Fibroblast of lung (primary cell): ENCODE measurements at places on chromosomes 1 and 21. TPM values are rescaled to one million over a fixed set of nuclear protein-coding genes. Genes with fewer than 3 reads are reported as not detected.

The RNF187 gene
- 89.5 and 123 TPM in 2 replicates for total RNA-seq

GRCh38 chr1:15970911-15971310 lies 5.0 kb downstream of the ZBTB17 start:
- no peak overlapping the region for H3K4me3 ChIP-seq
- DNase-seq = no peak
- H3K27me3 ChIP-seq = no peaks in the 10 kb centered on the region

DNA sequence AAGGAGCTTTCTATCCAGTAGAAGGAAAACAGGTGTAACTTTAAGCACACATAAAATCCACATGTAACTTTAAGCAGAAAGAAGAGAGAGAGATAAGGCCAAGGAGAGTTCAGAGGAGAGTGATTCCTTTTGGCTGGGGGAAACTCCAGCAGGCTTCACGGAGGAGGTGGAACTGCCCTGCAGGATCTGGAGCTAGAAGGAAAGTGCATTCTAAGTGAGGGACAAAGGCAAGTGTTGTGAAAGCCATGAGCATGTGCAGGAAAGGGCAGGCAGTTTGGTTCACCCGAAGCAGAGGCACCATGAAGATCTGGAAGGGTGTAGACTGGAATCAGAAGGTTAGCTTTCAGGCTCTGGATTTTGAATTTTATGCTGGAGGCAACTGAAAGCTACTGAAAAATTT lies 46.3 kb downstream of the GADD45A start:
- no peak overlapping the region for H3K4me3 ChIP-seq
- H3K36me3 ChIP-seq = no peaks in the 10 kb centered on the region
- no peak overlapping the region for H3K27ac ChIP-seq
- H3K27me3 ChIP-seq = no peaks in the 10 kb centered on the region
- H3K4me1 ChIP-seq = peaks cover 24% of the 10 kb centered on the region

DNA sequence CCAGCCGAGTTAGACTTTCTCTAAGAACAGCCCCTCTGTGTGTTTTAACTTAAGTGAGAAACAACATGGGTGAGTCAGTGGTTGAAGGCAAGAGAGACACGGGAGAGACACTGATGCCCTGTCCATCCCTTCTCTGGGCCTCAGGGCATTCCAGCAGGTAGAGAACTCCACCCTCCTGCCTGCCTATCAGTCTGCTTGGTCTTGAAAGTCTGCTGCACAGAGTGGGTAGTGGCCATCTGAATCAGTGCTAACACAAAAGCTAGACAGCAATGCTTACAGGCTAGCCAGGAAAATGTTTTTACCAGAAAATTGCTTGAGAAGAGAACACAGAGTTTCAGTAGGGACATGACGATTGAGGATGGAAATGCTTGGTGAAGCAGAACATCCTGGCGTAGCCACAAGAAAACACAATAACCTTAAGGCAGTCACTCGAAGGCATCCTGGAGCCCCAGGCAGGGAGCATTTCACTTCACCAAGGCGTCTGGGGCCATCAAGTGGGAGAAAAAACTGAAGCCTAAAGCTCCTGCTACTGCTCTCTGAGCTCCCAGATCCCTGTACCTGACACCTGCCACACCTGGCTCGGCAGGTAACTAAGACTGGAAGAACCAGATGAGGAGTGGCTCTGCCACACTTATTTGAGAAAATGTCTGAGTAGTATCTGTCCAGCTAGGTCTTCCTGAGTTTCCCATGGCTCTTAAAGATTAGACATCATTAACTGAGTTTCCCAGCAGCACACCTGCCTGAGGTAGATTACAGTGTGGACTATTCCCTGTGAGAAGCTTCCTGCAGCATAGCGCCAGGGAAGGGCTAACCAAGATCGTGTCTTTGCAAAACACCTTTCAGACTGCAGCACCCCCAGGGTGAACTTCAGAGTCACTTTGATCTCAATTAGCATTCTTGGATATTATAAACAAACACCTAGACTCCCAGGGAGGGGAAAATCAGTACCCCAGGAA lies 18.1 kb upstream of the LBR start:
- no peaks in the 10 kb centered on the region for H3K36me3 ChIP-seq
- H3K27ac ChIP-seq = no peak overlapping the region
- H3K27me3 ChIP-seq = no peaks in the 10 kb centered on the region
- H3K4me3 ChIP-seq = no peak overlapping the region

DNA sequence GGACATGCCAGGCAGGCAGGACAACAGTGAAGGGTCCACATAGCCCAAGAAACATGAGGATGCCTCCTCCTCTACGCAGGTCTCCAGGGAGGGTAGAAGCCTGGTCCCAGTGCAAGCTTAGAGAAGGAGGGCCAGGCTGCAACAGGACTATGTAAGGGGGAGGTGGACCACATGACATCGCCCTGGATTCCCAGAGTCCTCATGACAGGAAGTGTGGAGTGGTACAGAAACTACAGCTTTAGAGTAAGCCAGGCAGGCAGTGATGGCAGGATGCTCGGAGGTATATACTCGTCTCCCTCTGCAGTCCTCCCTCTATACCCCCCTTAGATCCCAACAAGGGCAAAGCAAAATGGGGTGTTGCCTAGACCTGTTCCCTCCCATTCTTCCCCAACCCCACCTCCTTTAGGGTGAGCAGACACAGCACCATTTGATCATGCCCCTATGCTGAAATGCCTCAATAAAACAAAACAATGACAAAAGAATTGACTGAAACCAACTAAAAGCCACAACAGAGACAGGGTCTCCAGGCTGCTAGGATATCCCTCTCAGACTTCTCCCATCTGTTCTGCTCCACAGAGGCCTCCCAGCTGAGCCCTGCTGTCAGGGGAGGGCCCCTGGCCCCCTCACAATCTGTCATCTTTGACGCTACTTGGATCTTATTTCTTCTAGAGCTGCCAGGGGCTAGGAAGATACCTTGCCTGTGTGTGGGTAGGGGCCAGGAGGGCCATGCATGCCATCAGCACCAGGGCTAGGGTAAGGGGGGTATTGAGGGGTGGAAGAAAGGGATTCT lies 13.1 kb downstream of the FAM78B start:
- no peak overlapping the region for H3K4me3 ChIP-seq
- no peak for DNase-seq
- no peak overlapping the region for H3K27ac ChIP-seq
- H3K36me3 ChIP-seq = no peaks in the 10 kb centered on the region
- no peaks in the 10 kb centered on the region for H3K4me1 ChIP-seq

The PLPPR4 gene
- total RNA-seq = 1.3 and 7.1 TPM in 2 replicates

DNA sequence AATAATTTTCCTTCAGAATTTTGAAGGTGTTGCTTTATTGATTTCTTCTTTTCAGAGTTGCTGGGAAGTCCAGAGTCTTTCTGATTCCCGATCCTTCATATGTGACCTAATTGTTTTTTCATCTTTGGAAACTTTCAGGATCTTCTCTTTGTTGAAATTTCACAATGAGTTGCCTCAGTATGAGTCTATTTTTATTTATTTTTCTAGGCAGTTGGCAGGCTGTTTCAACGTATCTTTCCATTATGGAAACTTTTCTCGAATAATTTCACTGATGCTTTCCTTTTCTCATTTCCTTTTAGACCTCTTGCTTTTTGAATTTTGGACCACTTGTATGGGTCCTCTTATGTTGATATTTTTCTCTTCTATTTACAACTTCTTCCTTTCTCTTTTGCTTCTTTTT lies 354.3 kb downstream of the TGFB2 start:
- no peak overlapping the region for H3K27ac ChIP-seq
- H3K27me3 ChIP-seq = no peaks in the 10 kb centered on the region
- H3K4me3 ChIP-seq = no peak overlapping the region
- H3K4me1 ChIP-seq = no peaks in the 10 kb centered on the region
- peak; percentile 53 for DNase-seq

DNA sequence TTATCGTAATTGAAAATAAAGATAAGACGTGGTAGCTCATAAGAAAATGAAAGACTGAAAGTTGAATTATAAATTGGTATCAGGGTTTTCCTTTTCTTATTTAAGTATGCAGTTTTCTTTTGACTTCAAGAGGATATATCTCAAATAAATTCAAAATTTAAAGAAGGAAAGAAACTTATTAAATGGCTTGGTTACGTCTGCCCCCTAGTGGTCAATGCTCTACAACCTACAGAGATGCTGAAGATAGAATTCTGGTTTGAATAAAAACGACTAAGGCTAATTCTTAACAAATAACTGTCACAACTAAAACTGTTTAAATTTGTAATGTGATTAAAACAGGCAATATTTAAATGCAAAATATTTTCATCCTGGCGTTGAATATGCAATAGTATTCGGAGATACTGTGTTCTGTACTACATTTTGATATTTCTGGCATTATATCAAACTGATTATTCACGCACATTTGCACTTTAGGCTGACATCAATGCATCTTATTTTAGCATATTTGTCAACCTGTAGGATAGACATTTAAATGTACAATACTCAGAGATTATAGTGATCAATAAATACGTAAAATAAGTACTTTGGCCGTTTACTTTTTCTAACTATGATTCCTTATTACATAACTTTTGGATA lies 26.8 kb downstream of the IFI44 start:
- H3K4me1 ChIP-seq = no peaks in the 10 kb centered on the region
- no peak overlapping the region for H3K27ac ChIP-seq
- H3K4me3 ChIP-seq = no peak overlapping the region
- H3K27me3 ChIP-seq = no peaks in the 10 kb centered on the region
- peak; percentile 86 for DNase-seq

DNA sequence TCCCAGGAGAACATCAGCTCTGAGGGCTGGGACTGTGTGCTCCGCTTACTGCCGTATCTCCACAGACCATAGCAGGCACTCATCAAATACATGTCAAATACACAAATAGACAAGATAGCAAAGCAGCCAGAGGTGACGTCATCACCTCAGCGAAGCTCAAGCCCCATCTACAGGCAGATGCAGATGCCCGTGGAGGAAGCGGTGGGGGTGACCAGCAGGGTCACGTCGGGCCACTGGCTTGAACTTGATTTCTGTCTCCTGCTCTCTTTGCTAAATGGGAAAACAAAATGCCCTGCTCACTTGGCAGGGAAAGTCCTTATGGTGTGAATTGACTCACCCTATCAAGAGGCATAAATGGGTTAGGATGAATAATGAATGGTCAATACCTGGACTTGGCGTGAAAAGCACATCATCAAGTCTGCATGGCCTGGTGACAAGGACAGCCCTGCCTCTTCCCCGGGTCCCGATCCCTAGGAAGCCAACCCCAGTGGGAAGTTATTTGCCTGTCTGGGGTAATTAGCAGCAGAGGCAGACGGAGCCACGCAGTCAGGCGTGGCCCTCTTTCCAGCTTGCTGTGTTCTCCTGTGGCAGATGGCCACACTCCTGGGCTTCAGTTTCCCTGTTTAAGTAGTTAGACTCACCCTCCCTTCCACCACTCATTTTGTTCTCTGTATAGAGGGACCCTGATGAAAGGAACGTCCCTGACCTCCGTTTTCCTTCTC lies 536.0 kb downstream of the NPHP4 start:
- DNase-seq = no peak
- no peaks in the 10 kb centered on the region for H3K27me3 ChIP-seq
- H3K4me1 ChIP-seq = no peaks in the 10 kb centered on the region
- no peak overlapping the region for H3K4me3 ChIP-seq
- H3K36me3 ChIP-seq = no peaks in the 10 kb centered on the region

DNA sequence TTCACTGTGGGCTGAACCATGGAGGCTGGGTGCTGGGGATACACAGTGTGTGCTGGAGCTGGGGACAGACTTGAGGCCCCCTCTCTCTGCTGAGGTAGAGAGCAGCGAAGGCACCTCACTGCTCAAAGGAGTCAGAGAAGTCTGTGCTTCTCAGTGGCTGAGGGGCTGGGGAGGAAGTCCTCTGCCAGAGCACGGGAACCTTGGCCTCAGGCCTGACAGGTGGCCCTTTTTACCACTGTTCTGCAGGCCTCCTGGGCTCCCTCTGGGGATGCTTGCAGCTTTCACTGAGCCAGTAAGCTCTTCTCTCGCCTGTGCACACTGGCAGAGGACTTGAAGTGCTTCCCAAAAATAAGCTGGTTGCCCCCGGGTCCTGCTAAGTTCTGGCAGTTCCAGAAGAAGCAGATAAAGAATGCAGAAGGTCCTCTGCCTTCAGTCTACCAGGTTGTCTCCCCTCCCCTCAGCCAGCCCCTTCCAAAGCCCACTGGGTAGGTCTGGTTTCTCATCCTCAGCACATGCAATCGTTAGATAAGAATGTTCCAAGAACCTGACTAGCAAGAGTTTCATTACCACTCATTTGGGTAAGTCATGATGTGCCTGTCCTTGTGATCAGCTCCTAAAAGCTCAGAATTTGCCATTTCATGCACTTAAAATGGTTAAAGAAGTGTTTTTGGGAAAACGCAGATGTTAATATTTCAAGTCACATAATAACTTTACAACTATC lies 53.9 kb downstream of the TENT5C start:
- H3K27ac ChIP-seq = no peak overlapping the region
- no peaks in the 10 kb centered on the region for H3K36me3 ChIP-seq
- H3K4me3 ChIP-seq = peak overlapping the region; percentile 11
- H3K4me1 ChIP-seq = no peaks in the 10 kb centered on the region

GRCh38 chr1:89721351-89721750 lies 88.4 kb downstream of the LRRC8C start:
- peak; percentile 60 for DNase-seq
- H3K27me3 ChIP-seq = no peaks in the 10 kb centered on the region
- peaks cover 13% of the 10 kb centered on the region for H3K4me1 ChIP-seq
- no peak overlapping the region for H3K27ac ChIP-seq
- H3K4me3 ChIP-seq = no peak overlapping the region

GRCh38 chr1:6239950-6240768 lies 3.8 kb upstream of the HES3 start:
- H3K4me3 ChIP-seq = no peak overlapping the region
- H3K27ac ChIP-seq = no peak overlapping the region
- peak; percentile 41 for DNase-seq
- H3K27me3 ChIP-seq = peaks cover 29% of the 10 kb centered on the region
- no peaks in the 10 kb centered on the region for H3K4me1 ChIP-seq
- H3K36me3 ChIP-seq = no peaks in the 10 kb centered on the region

The POLR3GL gene
- 15.4 and 23.8 TPM in 2 replicates for total RNA-seq

The SERPINC1 gene
- total RNA-seq = under 0.01 TPM in 1 of 2 replicates, not detected in the other

GRCh38 chr1:83508485-83509151 lies 490.3 kb downstream of the TTLL7 start:
- H3K36me3 ChIP-seq = no peaks in the 10 kb centered on the region
- H3K27me3 ChIP-seq = no peaks in the 10 kb centered on the region
- no peak overlapping the region for H3K4me3 ChIP-seq

The APOBEC4 gene
- not detected in 2 replicates for total RNA-seq

- no peaks in the 10 kb centered on the region for H3K36me3 ChIP-seq
- no peak overlapping the region for H3K27ac ChIP-seq
- no peaks in the 10 kb centered on the region for H3K4me1 ChIP-seq
- no peak for DNase-seq
- no peak overlapping the region for H3K4me3 ChIP-seq
Measured at GRCh38 chr1:82697965-82698364, 897.2 kb downstream of the ADGRL2 start.

- no peaks in the 10 kb centered on the region for H3K36me3 ChIP-seq
- H3K27ac ChIP-seq = no peak overlapping the region
- no peak overlapping the region for H3K4me3 ChIP-seq
- H3K4me1 ChIP-seq = peaks cover 14% of the 10 kb centered on the region
- no peak for DNase-seq
Measured at GRCh38 chr1:234526922-234527321, 47.9 kb upstream of the TARBP1 start.

GRCh38 chr1:66403007-66403731 lies 130.8 kb upstream of the SGIP1 start:
- H3K27ac ChIP-seq = no peak overlapping the region
- H3K36me3 ChIP-seq = no peaks in the 10 kb centered on the region
- DNase-seq = no peak
- peaks cover 5% of the 10 kb centered on the region for H3K4me1 ChIP-seq

GRCh38 chr1:178075333-178075732 lies 18.6 kb upstream of the RASAL2 start:
- H3K4me3 ChIP-seq = no peak overlapping the region
- no peak for DNase-seq
- no peaks in the 10 kb centered on the region for H3K27me3 ChIP-seq
- H3K4me1 ChIP-seq = no peaks in the 10 kb centered on the region
- H3K36me3 ChIP-seq = no peaks in the 10 kb centered on the region
- H3K27ac ChIP-seq = no peak overlapping the region
